Muscle of leg (tissue), 16 donors: ENCODE measurements at places on chromosomes 12 and 14. TPM values are rescaled to one million over a fixed set of nuclear protein-coding genes. Genes with fewer than 3 reads are reported as not detected.

DNA sequence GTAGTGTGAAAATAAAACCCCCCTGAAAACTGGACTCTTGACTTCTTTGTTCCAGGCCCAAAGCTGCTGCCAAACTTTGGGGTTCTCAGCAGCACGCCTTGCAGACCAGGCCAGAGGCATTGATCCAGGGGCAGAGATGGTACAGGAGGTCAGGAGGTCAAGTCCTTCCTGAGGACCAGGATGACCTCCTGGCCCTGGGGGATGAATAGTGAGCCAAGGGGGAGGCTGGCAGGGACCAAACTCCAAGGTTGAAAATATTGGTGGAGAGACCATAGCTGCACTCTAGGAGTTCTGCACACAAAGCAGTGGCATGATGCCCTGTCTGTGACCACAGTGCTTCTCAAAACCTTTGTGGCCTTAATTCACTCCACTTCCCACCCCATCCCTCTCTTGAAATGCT is 12.1 kb downstream of the SLC10A1 start:
- peaks cover 13% of the 10 kb centered on the region for H3K36me3 ChIP-seq
- no peak for DNase-seq

GRCh38 chr12:26839512-26839911 is 6.5 kb upstream of the ITPR2 start:
- no peak for DNase-seq
- no peaks in the 10 kb centered on the region for H3K36me3 ChIP-seq
- H3K27me3 ChIP-seq = no peaks in the 10 kb centered on the region
- no peak overlapping the region for H3K27ac ChIP-seq

GRCh38 chr14:99753225-99754140 is 39.7 kb upstream of the EML1 start:
- H3K4me1 ChIP-seq = peaks cover 80% of the 10 kb centered on the region
- no peaks in the 10 kb centered on the region for H3K36me3 ChIP-seq
- no peak overlapping the region for H3K4me3 ChIP-seq
- peak overlapping the region; percentile 7 for H3K27ac ChIP-seq
- no peak for DNase-seq

DNA sequence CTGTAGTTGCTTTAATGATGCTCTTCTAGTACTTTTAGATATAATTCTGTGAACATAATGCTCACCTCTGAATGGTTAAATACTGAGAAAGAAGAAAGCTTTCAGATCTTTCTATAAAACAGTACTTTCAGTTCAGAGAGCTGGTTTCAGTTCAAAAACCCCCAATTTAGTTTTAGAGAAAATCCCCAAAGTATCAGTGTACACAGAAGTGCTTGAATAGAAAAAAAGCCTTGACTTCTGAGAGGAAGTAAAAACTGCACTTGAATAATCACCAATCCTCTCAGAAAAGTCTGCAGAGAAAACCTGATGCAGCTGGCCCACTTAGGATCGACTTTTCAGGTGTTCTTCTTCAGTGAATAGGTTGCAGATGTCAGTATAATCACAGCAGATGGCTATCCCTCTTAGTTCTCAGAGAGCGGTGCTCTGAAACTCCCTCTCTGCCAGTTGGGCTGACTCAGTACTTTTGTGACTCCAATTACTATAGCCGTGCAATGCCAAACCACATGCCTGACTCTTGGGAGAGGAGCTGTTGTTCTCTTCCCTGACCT is 616.3 kb downstream of the LRFN5 start:
- no peaks in the 10 kb centered on the region for H3K36me3 ChIP-seq
- DNase-seq = peak; percentile 81
- peaks cover 3% of the 10 kb centered on the region for H3K4me1 ChIP-seq

DNA sequence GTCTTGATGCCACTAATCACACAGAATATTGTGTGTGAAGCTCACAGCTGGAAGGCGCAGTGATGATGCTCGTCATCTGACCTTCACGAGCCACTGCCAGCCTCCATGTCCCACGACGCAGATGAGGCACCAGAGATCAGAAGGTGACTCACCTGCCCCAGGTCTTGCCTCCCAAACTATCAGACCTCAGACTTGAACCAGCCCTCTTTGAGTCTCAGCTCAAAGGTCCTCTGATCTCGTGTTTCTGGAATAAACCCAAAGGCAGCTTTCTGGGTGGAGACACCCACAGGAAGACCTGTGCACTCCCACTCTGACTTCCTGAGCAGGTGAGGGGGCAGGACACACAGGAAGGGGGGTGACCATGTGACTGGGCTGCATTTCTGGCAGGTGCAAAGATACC is 19.6 kb upstream of the CHGA start:
- H3K4me3 ChIP-seq = no peak overlapping the region
- H3K27ac ChIP-seq = no peak overlapping the region
- H3K27me3 ChIP-seq = peaks cover 20% of the 10 kb centered on the region
- DNase-seq = no peak
- no peaks in the 10 kb centered on the region for H3K36me3 ChIP-seq
- no peaks in the 10 kb centered on the region for H3K4me1 ChIP-seq

- H3K27me3 ChIP-seq = no peaks in the 10 kb centered on the region
- H3K4me3 ChIP-seq = peak overlapping the region; percentile 97
Observed at GRCh38 chr12:111600205-111600642, 1.1 kb upstream of the ATXN2 start.

- H3K4me3 ChIP-seq = no peak overlapping the region
- no peaks in the 10 kb centered on the region for H3K4me1 ChIP-seq
- H3K36me3 ChIP-seq = no peaks in the 10 kb centered on the region
- no peak for DNase-seq
- H3K27me3 ChIP-seq = no peaks in the 10 kb centered on the region
Observed at GRCh38 chr12:42789808-42790760, 200.5 kb upstream of the PRICKLE1 start.

- no peak overlapping the region for H3K27ac ChIP-seq
- no peaks in the 10 kb centered on the region for H3K27me3 ChIP-seq
- no peak for DNase-seq
- H3K36me3 ChIP-seq = peaks cover 17% of the 10 kb centered on the region
- no peaks in the 10 kb centered on the region for H3K4me1 ChIP-seq
Observed at GRCh38 chr14:63988579-63988978, 135.8 kb downstream of the SYNE2 start.

ANG gene
- 4.6 TPM for total RNA-seq

SLC35E3 gene
- total RNA-seq = 11.0 TPM

B4GALNT3 gene
- total RNA-seq = 6.0 TPM

PLA2G1B gene
- 0.75 TPM for total RNA-seq
